ENCODE measurements at places on chromosomes 3 and 15.
A peak's percentile ranks its signal among the peaks of the same experiment; 100 is the strongest.

DNA sequence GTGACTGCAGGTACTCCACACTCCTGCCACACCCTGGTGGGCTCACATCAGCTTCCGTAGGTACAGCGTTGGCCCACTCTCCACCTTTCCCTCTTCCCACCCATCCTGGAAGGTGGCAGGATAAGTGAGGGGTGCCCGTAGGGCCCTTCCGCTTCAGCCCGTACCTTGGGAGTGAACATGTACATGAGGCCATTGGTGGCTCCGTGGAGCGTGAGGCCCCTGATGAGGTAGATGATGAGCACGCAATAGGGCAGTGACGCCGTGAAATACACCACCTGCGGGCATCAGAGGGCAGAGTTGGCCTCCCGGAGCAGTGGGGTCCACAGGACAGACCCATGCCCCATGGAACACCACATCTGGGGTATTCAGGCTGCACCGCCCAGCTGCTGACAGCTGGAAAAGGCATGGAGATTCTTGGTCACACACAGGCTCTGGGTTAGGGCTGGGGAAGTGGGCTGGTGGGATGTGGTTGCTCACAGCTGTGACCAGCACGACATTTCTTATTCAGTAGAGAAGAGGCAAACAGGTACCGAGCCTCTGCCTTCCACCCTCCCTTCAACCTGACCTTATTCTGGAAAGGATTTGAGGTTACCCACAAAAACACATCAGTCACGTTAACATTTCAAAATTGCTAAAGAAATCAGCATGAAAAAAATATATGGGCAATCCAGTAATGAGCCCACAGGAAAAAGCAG, 23.8 kb downstream of the SLC6A20 start:
- DNase-seq, result no peak

GRCh38 chr15:65132878-65133547, 595 bp downstream of the PDCD7 start:
- peak; percentile 49 for DNase-seq

DNA sequence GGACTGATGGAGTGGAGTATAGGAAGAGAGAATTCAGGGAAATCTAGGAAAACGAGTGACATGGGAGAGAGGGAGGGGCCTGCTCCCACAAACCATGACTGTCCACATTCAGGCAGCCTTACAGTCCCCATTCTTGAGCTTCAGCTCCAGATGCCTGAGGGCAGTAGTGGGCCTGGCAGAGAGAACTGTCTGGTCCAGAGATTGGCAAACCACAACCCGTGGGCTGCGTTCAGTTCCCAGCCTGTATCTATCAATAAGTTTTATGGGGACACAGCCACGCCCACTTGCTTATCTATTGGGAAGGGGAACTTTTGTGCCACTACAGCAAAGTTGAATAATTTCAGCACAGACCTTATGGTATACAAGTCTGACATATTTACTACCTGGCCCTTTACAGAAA, 63.8 kb downstream of the SLCO2A1 start:
- DNase-seq, result no peak

DNA sequence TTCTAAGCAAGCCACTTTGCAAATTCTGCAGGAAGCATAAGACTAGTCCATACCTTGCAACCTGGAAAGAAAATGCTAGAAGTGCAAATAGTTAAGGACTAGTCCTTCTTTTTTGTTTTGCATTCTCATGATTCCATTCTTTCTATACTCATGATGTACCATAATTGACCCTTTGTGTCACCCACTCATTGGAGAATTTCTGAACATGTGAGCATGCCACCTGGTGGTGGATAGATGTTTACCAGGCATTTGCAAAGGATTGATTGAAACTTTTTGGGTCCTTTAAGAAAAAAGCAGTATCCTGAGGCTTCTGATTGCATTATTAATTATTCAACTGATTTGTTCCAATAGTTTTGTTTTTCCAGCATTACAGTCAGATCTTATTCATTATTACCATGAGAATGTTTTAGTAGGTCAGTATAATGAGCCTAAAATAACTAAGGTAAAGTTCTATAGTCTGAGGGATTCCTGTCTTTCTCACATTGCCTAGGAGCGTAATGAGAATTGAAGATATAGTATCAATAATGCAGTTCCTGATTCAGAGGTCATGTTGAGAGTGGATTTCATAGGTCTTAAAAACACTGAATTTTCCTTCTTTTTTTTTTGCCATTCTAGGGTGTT, 20.2 kb upstream of the DIPK2A start:
- peak; percentile 59 for DNase-seq

DNA sequence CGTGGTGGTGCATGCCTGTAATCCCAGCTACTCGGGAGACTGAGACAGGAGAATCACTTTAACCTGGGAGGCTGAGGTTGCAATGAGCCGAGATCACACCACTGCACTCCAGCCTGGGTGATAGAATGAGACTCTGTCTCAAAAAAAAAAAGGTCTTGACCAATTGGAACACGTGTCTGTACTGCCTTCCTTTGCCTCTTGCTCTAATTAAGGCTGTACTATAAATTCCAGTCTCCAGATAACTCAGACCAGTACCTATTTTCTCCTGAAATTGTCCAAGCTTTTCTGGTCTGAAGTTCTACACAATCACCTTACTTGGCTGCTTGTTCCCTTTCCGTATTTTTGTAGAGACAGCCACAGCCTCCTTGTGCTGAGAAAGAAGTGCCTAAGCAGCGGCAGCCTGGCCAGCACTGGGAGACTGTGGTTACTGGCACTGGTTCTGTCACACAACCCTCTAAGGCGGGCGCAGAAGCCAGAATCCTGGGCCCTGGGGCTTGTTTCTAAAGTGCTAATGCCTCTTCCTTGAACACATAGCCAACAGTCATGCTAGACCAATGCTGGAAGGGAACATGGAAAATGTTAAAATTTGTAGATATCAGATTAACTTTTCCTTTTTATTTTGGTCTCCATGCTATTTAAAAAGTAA, 6.2 kb upstream of the CEP70 start:
- DNase-seq, result no peak

- no peak for DNase-seq
These were observed 19.1 kb upstream of the EPB42 start for GRCh38 chr15:43239732-43240491.

DNA sequence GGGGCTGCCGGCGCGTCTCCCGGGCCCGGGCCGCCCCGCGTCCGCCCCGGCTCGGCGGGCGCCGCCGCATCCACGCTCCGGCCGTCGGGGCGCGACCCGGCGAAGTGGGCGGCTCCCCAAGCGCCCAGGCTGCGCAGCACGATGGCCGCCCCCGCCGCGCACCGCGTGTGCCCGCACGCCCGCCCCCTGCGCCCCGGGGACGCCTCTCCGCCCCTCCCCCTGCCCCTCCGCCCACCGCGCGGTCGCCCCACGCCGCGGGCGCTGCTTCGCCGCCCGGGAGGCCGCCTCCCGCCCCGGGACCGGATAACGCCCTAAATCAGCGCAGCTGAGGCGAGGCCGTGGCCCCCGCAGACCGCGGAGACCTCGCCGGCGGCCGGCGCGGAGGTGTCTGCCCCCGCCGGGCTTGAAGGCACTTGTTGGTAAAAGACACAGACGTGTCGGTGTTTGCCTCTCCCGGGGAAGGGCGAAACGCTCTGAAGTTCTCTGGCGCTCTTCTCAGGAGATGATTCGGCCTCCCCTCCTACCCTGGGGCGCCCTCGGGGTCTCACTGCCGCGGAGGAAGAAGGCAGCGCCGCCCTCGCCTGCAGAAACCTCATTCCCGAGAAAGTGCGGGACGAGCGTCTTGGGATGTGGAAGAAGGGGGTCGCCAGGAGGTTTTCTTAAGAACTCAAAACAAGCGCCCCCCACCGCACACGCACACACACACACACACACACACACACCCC, at the start of gene BNC1:
TSS of gene BNC1 (minus strand) at position 106 of the 725 bp plus-strand sequence. CDS start at position 70, 36 bp downstream.
- peak; percentile 86 for DNase-seq

DNA sequence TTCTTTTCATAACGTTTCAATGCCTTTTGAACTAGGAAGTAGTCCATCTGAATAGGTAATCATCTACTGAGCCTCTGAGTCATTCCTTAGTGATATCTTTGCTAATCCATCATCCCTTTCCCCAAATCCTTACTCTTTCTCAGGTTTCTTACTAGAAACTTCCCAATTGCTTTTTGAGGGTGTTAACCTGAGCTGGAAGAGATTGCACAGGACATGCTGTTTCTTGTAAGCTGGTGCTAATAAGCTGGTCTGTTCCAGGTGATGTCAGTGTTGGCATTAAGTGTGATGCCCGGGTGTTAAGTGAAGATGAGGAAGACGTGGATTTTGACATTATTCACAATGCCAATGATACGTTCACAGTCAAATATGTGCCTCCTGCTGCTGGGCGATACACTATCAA, 101.0 kb downstream of the DNASE1L3 start:
- DNase-seq, result peak; percentile 69

- no peak for DNase-seq
These were observed 3.2 kb downstream of the LRRFIP2 start for GRCh38 chr3:37171144-37171543.

- DNase-seq, result no peak
These were observed 42.2 kb upstream of the NR2C2 start for GRCh38 chr3:14905055-14905657.

GRCh38 chr15:55562601-55563000, 25.5 kb downstream of the PYGO1 start:
- no peak for DNase-seq

Measured in epithelial cell of esophagus (primary cell).